ENCODE measurements at places on chromosomes 5 and 9. TPM values are rescaled to one million over a fixed set of nuclear protein-coding genes. Genes with fewer than 3 reads are reported as not detected.

QRFP gene
- total RNA-seq: not detected

LAMC3 gene
- total RNA-seq: 0.37 TPM

GARIN3 gene
- not detected for total RNA-seq

ABHD17B gene
- 14.0 TPM for total RNA-seq

PCDHGB1 gene
- total RNA-seq: 0.73 TPM

SNCAIP gene
- total RNA-seq: 0.20 TPM

PTGER4 gene
- 4.8 TPM for total RNA-seq

FAM78A gene
- 0.59 TPM for total RNA-seq

INSYN2B gene
- 6.6 TPM for total RNA-seq

PTPN3 gene
- total RNA-seq: 0.98 TPM

ANKRD34B gene
- total RNA-seq: not detected

FLT4 gene
- total RNA-seq: 0.20 TPM

PCDHGA1 gene
- 0.59 TPM for total RNA-seq

ZNF169 gene
- total RNA-seq: 4.3 TPM

Data from subcutaneous preadipocyte (primary cell).